Choroid plexus epithelial cell (primary cell): ENCODE measurements at places on chromosomes 5 and 9.
A peak's percentile ranks its signal among the peaks of the same experiment; 100 is the strongest.

DNA sequence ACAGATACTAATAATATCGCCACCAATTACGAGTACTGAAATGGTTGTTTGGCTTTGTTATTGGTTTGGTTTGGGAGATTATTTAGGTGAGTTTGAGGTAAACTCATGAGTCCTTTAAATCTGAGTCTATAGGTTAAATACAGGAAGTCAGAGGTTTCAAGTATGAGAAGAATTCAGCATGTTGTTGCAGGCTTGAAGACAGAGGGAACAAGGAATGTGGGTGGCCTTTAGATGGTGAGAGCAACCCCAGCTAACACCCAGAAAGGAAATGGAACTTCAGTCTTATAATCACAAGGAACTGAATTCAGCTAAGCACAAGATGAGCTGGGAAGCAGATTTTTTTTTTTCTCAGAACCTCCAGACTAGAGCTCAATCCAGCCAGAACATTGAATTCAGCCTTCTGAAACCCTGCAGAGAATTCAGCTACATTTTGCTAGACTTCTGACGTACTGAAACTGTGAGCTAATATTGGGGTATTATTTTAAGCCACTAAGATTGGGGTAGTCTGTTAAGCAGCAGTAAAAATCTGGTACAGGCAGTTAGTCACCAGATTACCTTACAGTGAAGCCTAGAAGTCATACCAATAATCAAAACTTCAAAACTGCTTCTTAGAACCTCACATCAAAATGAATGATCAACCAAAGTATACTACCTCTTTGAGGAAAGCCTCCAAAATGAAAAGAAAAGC is 216.0 kb upstream of the PUM3 start:
- DNase-seq = peak; percentile 59

DNA sequence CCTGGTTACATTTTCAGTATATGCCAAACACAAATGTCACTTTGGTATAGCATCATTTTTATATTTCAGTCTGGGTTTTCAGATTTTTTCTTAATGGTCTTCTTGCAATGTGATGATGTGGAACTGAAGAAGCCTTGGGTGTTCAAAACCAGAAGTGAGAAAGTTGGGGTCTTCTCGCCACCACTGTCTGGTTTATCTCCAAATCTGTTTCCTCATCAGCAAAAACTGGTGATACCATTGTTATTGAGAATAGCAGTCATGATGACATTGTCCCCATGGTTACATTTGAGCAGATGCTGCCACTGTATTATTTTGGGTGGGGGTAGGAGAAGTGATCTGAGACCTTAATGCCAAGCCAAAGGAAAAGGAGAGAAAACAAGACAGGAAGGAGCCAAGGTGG is 85.9 kb upstream of the MAP3K1 start:
- no peak for DNase-seq

DNA sequence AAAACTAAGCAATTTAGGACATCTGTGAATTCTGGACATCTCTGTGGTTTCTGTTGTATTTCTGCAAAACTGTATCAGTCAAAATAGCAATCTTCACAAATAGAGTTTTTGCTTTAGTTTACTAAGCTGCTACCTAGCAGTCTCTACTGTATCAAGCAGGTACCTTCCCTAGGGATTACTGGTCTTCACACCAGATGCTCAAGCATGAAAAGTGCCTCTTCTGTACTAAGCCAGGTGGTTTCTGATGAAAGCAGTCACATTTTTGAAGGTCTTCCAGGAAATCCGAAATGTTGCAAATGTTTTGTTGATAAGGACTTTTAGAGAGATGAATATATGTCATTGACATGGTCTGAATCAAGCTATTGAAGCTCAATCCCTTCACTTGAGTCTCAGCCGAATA is 540.0 kb downstream of the KCTD16 start:
- no peak for DNase-seq

DNA sequence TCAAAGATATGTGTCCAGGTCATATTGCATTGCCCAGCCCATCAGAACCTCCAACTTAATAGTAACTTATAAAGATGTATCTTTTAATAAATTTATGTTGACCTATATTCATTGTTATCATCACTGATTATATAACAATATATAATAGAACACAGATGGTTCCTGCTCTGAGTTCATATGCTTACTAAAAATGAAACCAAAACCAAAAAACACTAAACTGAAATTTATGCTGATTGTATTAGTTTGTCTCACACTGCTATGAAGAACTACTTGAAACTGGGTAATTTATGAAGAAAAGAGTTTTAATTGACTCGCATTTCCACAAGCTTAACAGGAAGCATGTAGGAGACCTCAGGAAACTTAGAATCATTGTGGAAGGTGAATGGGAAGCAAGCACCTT is 462.5 kb upstream of the TYRP1 start:
- no peak for DNase-seq

DNA sequence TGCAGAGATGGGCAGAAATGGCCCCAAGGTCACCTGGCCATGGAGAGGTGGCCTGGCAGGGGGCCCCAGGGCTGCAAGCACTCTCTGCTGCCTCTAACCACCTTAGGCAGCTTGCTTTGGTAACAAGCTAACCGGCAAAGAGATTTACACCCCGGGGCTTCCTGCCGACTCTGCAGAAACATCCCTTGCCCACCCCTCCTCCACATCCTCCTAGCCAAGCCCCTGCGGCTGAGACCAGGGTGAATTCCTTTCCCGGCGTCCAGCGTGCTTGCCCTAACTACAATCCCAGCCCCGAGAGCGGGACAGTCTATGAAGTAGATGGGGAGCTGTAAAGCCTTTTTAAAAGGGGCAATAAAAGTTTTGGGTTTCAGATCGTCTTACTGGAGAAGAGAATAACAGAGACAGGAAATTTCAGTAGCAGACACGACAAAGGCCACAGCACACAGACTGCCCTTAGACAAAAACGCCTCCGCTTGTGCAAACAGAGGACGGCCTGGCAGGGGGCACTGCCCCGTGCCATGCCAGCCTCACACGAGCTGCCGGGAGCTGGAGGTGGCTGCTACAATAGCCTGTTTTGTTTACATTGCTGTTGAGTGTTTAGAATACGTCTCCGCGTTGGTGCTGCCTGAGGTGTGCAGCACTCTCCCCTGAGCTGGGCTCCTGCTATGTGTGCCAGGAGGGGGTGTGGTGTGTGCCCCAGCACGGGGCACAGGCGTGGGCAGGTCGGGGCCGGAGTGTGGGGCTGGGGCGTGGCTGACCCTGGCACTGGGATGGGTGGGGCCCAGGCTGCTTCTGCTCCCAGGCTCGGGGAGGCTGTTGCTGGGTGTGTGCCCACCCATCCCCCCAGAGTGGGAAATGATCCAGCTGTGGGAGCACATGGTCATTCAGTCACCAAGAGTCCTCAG is 15.3 kb downstream of the MYMK start:
- DNase-seq = no peak

DNA sequence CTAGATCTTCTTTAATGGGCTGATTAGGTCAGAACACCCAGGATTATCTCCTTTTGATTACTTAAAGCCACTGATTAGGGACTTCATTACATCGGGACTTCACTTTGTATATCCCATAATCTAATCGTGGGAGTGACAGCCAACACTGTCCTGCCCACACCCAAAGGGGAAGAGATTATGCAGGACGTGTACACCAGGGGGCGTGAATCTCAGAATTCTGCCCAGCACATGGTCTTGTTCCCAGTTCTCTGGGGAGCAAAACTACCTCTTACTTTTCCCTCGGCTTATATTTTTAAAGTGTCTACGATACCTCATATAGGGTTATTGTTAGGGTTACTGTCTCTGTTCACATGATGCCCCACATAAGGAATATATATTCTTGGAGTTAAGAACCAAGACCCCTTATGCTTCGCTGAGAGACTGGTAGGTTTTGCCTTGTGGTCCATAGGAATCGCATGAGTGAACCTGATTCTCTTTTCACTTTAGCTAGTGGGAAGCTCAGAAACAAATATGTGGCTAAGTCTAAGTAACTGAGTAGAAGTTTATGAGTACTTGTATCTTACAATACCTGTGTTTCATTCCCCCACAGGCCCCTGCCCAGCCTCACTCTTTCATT is 192.7 kb downstream of the GNA14 start:
- no peak for DNase-seq

DNA sequence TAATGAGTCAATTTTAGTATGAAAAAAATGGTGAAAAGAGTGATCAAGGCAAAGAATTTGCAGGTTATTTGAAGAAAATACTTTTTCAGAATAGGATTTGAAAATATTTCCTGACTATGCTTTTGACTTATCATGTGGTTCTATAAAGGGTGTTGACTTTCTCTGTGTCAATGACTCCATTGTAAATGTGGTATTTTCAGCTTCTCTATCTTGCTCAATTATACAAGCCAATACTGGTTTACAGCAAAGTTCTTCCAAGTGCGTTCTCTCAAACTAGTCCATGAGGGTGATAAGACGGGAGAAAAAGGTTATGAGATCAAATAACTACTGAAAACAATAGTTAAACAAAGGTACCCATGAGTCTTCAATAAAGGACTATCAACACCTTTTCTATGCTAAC is 21.7 kb downstream of the IL33 start:
- no peak for DNase-seq

GRCh38 chr5:169050146-169050571 is 250.8 kb downstream of the SLIT3 start:
- no peak for DNase-seq
